ENCODE measurements at places on chromosomes 4 and X.

GRCh38 chr4:87601361-87601760 lies 7.0 kb upstream of the DSPP start:
- DNase-seq: no peak

DNA sequence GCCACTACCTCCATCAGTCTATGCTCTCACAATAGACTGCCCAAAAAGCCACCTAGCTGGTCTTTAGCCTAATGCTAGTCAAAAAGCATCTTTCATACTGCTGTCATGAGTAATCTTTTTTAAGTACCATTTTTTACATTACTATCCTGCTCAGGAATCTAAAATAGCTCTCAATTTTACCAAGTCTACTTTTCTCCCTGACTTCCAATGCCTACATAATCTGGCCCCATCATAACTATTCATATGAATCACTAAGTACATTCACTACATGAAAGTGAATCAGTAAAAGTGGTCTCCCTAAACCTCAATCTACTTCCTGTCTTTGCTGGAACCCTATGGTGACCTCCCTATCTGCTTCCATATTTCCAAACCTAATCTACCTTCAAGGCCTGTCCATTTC lies 105.9 kb downstream of the THOC2 start:
- DNase-seq: peak; percentile 25

DNA sequence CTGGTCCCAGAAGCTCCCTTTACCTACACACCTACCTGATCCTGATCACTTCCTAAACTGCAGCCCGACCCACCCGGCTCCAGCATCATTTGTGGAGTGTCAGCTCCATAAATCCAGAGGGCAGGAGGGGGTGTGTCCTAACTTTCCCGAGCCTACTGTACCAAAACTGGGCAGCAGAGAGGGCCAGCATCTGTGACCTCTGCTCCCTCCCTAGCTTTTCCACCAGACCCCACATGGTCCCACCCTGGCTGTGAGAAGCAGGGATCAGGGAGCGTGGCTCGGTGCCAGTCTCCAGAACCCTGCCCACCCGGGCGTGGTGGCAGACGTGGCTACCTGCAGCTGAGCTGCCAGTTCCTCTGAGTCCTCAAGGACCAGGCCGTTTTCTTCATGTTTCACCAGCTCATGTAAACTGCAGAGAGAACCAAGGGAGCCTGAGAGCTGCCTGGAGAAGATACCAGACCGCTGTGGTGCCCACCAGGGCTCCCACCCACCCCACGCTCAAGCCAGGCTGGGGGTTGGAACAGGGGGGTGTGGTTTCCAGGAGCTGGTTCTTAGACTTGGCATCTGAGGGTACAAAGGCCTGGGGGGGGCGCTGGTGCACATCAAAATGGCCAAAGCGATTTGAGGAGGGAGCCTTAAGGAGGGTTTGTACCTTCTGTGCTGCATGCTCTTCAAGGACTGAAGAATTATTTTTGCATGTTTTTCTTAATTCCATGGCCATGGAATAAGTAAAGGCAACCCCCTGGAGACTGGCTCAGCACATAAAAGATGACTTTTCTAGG lies 76.7 kb upstream of the DRD5 start:
- DNase-seq: no peak

DNA sequence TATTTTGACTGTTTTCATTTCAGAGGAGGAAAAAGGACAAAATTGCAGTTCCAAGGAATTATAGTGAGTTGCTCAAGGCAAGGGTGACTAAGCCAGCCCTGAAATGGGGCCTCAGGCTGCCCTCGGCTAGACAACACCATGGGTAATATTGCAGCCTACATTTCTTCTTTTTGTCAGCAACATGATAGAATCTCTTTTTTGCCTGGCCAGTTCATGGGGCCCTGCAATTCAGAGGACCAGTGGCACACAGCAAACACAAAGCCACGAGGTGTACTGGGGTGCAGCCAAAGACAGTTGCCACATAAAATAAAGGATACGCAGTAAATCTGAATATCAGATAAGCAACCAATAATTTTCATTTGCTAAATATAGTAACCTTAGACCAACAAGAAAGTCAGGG lies 41.8 kb downstream of the RBM47 start:
- DNase-seq: no peak

- DNase-seq: no peak
These were observed 33.8 kb upstream of the SLAIN2 start for GRCh38 chr4:48307528-48307927.

GRCh38 chr4:78753091-78753490 lies 23.1 kb upstream of the BMP2K start:
- DNase-seq: no peak

GRCh38 chr4:11732155-11732554 lies 303.5 kb upstream of the HS3ST1 start:
- DNase-seq: no peak

DNA sequence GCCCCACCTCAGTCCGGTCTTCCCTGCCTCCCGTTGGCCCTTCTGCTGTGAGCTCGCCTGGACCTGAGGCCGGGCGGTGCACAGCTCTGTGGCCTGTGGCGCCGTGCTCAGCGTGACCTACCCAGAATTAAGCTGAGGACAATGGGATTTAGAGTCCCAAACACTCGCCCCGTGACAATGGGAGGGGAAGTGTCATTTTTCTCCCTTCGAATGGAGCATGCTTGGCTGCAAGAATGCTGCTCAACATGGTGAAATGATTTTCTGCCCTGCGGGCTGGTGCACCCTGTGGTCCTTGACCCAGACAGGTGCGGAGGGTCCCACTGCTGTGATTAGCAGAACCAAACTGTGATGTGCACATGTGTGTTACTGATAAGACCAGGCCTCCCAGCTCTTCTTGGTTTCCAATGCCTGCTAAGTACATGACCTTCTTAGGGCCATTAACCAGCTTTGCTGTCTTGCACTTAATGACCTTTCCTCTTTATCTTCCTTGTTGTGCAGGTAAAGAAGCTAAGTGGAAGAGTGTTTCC lies 772 bp downstream of the EOLA1 start:
- DNase-seq: no peak

Measured in activated CD4-positive, alpha-beta T cell treated with anti-CD3 and anti-CD28 coated beads, Interleukin-2, Interleukin-4, amounts not matched to agents 100 ng/mL and 50 ng/mL, durations not matched to agents 16 hours and 8 hours (primary cell).